ENCODE measurements at places on chromosomes 13 and 19.

- DNase-seq = no peak
These were observed 36.7 kb downstream of the FAM124A start for GRCh38 chr13:51258612-51259548.

- no peak for DNase-seq
These were observed at the start of gene DIRAS1 for GRCh38 chr19:2720777-2721569. DIRAS1 (minus strand) TSS chr19:2721372; CDS start chr19:2717806, 3,566 bp downstream.

- DNase-seq = no peak
These were observed 16.6 kb downstream of the VRK3 start for GRCh38 chr19:50008532-50008931.

DNA sequence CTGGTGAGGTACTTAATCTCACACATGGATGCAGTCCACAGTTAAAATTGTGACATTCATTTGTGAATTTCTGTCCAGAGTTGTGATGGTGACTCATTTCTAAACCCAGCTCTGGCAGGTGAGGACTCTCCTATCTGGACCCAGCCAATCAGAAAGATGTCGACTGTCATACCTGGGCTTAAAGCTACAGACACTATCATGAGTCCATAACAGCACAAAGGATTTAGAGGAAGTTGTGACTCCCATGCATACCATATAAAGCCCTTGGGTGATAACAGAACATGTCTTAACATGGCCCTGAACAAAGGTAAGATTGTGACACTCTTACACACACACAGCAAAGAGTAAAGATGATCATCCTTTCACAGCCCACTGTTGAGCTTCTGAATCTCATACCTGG lies 59.7 kb upstream of the ZNF724 start:
- no peak for DNase-seq

GRCh38 chr19:40464059-40465024 lies 1.2 kb downstream of the BLVRB start:
- DNase-seq = peak; percentile 82

GRCh38 chr13:100536643-100537180 lies 51.9 kb downstream of the GGACT start:
- no peak for DNase-seq

DNA sequence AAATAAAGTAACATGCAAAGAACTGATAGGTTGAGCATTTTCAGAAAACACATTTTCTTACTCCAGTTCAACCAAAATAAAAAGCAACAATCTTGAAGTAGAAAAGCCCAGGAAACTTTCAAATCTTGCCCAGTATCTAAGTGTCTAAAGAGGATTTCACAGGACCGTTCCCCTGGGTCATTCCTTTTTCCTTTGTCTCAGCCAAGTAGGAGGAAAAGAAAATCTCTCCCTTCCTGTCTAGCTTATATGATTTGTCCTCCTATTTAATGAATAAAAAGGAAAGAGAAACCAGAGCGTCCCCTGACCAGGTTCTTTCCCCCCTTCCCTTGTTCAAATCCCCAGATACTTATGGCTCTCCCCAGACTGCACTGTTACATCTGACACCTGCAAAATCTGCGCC lies 248.0 kb downstream of the KCTD12 start:
- peak; percentile 38 for DNase-seq

DNA sequence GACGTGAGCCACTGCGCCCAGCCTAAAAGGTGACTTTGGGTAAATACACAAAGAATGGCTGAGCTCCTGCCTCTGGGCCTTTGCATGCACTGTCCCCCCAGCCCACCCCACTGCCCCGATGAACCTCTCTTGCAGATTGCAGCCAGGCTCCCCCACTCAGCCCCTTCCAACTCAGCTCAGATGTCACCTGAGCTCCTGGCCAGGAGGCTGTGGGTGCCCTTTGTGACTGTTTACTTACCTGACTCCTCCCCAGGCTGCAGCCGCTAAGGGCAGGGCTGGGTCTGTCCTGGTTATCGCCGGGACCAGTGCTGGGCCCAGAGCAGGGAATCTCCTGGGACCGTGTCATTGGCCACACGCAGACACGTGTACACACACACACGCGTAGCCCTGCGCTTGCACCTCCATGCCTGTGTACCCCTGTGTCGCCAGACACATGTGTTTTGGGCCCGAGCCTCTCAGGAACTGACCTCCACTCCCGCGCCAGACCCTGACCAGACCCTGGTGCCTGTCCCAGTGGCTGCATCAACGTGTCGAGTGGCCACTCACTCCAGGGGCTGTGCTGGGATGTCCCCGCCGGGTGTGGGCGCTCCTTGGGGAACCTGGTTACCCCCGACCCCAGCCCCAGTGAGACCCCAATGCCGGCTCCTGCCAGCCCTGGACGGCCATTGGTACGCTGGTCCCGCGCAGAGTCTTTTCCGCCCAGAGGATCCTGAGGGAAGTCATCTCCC lies 18.7 kb downstream of the EFNA2 start:
- DNase-seq = no peak

DNA sequence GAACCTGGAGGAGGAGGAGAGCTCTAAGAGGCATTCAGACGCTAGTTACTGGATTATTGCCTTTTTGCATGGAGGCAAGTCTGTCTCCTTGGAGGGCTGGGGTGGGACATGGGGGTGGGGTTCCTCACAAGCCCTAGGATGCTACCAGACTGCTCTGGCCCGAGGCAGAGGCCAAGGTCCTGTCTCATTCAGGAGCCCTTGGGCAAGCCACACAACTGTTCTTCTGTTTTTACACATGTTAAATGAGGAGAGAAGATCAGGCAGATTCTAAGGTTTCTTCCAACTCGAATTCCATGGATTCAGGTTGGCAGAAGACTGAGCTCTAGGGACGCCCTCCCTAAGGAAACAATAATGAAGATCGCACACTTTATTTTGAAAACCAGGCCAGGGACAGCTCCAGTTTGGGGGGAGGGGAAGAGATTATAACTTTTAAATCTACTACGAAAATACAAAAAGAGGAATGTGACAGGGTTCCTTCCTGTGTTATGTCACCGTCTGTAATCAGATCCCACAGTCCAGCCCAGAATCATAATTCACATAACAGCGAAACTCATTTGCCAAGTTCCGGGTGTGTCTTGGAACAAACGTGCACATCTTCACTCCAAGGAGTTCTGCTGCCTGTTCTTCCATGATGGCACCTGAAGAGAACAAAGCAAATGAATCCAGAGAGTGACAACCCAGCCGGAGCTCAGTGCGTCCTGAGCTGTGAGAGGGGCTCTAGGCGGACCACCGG lies 25.2 kb downstream of the IL17D start:
- peak; percentile 66 for DNase-seq

GRCh38 chr19:16920816-16921529 lies 32.2 kb downstream of the F2RL3 start:
- DNase-seq = no peak

- no peak for DNase-seq
These were observed 51.5 kb upstream of the GTF3A start for GRCh38 chr13:27372896-27373295.

- DNase-seq = no peak
These were observed 412.0 kb downstream of the FOXO1 start for GRCh38 chr13:40254394-40254793.

GRCh38 chr19:32866564-32867265 lies 2.9 kb downstream of the SLC7A9 start:
- DNase-seq = no peak

GRCh38 chr19:31749231-31749630 lies 400.0 kb upstream of the TSHZ3 start:
- DNase-seq = no peak

- peak; percentile 44 for DNase-seq
These were observed at the start of gene CEACAM1 for GRCh38 chr19:42528354-42529247. CEACAM1 (minus strand) TSS chr19:42528481; CDS start chr19:42528374, 107 bp downstream.

DNA sequence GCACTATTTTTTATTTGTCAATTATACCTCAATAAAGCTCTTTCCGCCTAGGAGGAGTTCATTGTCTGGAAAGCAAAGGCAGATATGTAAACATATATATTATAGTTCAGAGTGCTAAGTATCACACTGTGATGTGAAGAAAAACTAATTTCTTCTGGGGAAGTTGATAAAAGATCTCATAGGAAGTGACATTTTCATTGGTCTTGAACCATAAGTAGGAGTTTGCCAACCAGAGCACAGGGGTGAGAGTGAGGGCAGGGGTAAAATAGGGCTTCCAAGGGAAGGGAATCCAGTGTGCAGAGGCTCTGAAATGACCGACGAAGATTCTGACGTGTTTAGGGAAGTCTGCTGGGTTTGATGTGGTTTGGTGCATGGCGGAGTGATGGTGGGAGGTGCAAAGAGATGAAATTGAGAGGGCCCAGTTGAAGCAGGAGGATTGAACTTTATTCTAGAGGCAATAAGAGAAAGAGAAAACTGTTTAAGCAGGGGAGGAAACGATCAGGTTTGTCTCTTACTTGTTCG lies 780 bp upstream of the GTF2F2 start:
- peak; percentile 57 for DNase-seq

- no peak for DNase-seq
These were observed 3.5 kb upstream of the KLHL26 start for GRCh38 chr19:18633321-18633720.

GRCh38 chr19:19407633-19407930 lies 2.1 kb downstream of the GATAD2A start:
- DNase-seq = no peak

- DNase-seq = no peak
These were observed 26.7 kb downstream of the WDR62 start for GRCh38 chr19:36081385-36081784.

GRCh38 chr19:27828829-27829228 lies 1384.1 kb downstream of the UQCRFS1 start:
- no peak for DNase-seq

DNA sequence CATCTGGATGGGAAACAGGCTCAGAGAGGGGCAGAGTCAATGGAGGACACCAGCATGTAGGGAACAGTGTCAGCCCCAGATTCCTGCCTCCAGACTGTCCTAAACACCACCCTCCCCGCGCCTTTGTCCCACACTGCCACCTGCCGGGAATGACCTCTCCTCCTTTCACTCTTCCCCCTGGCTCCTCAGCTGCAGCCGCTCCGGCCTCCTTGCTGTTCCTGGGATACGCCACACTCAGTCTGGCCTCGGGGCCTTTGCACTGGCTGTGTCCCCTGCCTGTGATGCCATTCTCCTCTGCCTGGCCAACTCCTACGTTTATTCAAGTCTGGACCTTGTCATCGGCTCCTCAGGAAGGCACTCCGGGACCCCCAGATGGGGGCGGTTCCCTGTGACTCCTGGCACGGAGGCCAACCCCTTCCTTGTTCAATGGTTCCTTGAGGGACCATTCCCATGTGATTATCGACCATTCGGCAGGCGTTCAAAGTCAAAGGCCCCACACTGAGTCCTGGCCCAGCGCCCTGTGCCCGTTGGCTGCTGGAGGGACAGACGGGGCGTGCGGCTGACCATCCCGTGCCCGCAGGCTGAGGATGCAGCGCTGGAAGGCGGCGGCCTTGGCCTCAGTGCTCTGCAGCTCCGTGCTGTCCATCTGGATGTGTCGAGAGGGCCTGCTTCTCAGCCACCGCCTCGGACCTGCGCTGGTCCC lies 15.8 kb downstream of the FUT6 start:
- no peak for DNase-seq

GRCh38 chr19:46766569-46767317 lies 20.5 kb upstream of the STRN4 start:
- no peak for DNase-seq

DNA sequence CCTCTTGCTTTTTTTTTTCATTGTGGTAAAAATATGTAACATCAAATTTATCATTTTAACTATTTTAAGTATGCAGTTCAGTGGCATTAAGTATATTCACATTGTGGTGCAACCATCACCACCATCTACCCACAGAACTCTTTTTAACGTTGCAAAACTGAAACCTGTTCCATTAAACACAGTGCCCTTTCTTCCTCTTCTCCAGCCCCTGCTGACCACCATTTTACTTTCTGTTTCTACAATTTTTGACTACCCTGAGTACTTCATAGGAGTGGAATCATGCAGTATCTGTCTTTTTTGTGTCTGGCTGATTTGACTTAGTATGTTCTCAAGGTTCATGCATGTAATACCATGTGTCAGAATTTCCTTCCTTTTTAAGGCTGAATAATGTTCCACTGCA lies 153.1 kb downstream of the FGF9 start:
- no peak for DNase-seq

DNA sequence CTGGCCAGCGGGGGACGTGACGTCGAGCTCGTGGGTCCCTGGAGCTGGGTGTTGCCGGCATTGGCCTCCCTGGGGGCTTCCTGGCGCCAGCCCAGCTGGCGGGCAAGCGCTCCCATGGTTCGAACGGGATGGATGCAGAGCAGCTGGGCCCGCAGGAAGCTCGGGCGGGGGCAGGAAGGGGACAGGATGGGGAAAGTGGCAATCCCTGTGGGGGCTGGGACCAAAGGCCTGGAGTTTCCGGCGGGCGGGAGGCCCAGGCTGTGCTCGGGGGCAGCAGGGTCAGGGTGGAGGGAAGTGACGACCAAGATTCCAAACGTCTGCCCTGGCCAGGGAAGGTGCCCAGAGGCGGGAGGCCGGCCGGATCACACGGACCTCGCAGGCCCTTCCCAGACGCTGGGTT lies 19.3 kb downstream of the PALM start:
- peak; percentile 63 for DNase-seq

DNA sequence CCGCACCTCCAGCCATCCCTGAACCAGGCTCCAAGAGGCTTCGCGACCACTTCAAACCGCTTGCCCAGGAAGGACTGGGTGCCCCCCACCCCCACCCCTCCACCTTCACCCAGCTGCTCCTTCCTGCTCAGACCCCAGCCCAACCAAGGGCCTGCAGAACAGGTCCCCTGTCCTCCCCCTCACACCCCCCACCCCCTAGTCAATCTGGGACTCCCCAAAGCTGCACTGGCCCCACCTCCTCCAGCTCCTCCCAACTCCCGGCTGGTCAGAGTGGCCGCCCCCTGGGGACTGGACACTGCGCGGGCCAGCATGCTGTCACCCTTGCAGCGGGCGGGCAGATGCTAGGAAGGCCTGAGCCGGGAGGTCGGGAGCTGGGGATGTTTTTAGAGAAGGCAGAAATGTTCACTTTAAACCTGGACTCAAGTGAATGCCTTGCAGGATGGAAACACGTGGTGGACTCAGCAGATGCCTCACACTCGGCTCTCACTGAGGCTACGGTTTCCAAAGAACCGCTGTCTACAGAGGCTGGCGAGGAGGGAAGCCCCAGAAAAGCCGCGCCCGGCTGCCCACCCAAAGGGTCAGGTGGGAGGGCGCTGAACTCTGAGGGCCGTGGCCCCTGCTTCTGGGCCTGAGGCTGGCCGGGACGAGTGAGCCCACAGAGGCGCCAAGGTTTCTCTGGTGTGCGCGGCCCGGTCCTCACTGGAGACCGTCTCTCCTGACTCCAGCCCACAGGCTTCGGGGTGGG lies 8.0 kb downstream of the RPL36 start:
- DNase-seq = no peak

DNA sequence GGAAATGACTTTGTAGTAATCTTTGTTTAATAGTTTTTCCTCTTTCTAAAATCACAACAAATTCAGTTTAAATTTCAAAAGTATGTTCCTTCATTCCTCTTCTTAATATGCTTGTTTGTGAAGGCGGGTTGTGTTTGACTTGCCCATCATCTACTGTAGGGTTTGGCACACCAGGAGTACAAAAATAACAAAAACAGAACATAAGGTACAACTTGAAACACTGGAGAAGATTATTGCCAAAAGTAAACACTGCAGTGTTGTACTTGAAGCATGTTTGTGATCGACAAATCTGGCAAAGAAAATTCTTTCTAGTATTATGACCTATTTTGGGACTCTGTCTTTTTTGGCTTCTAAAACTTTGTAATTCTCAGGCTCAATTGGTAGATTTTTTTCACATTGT lies 518.6 kb downstream of the SLITRK5 start:
- no peak for DNase-seq
